Nasal cavity respiratory epithelium epithelial cell of viscerocranial mucosa (primary cell): ENCODE measurements at places on chromosomes 12 and 14. TPM values are rescaled to one million over a fixed set of nuclear protein-coding genes. Genes with fewer than 3 reads are reported as not detected.

The OR4E2 gene
- total RNA-seq: not detected in 2 replicates

The GABARAPL1 gene
- total RNA-seq: 31.8 and 37.7 TPM in 2 replicates

The CCDC60 gene
- 1.4 TPM in 1 of 2 replicates, not detected in the other for total RNA-seq

The SLC25A47 gene
- 0.07 TPM in 1 of 2 replicates, not detected in the other for total RNA-seq

The PRR4 gene
- 1.4 TPM in 1 of 2 replicates, not detected in the other for total RNA-seq

The GLT8D2 gene
- total RNA-seq: 1.6 and 2.1 TPM in 2 replicates

The TMEM132D gene
- total RNA-seq: not detected in 2 replicates

The TMEM30B gene
- 14.7 and 28.3 TPM in 2 replicates for total RNA-seq

The SRRM4 gene
- total RNA-seq: not detected in 2 replicates

The CDKL1 gene
- 3.8 and 18.1 TPM in 2 replicates for total RNA-seq

The KRT83 gene
- not detected in 2 replicates for total RNA-seq

The PTGR2 gene
- total RNA-seq: 6.5 and 9.0 TPM in 2 replicates

The POLE2 gene
- 1.4 and 2.4 TPM in 2 replicates for total RNA-seq

The SMCO2 gene
- 1.1 and 4.1 TPM in 2 replicates for total RNA-seq

The WNT5B gene
- total RNA-seq: 2.1 and 5.6 TPM in 2 replicates

The ASIC1 gene
- total RNA-seq: 1.0 and 2.1 TPM in 2 replicates

The CLEC1B gene
- total RNA-seq: not detected in 2 replicates

The SAMD15 gene
- total RNA-seq: under 0.01 and 0.21 TPM in 2 replicates

The SLC17A8 gene
- not detected in 2 replicates for total RNA-seq

The TBK1 gene
- 22.9 and 25.4 TPM in 2 replicates for total RNA-seq

The KCNA1 gene
- total RNA-seq: not detected in 2 replicates

The AKAP5 gene
- under 0.01 and 0.28 TPM in 2 replicates for total RNA-seq

The TCP11L2 gene
- 37.1 and 39.3 TPM in 2 replicates for total RNA-seq

The ANG gene
- total RNA-seq: 1.7 and 2.6 TPM in 2 replicates

The DEPDC4 gene
- 1.0 and 2.6 TPM in 2 replicates for total RNA-seq

The ORMDL2 gene
- total RNA-seq: 35.2 and 37.4 TPM in 2 replicates
